ENCODE measurements at places on chromosomes 13 and 19. TPM values are rescaled to one million over a fixed set of nuclear protein-coding genes. Genes with fewer than 3 reads are reported as not detected.

Gene ERICH6B
- not detected for total RNA-seq

Gene TMEM238
- 10.5 TPM for total RNA-seq

Gene GRIN3B
- 3.2 TPM for total RNA-seq

Gene COMP
- 0.12 TPM for total RNA-seq

Gene POU2F2
- total RNA-seq = 0.43 TPM

Gene FGF21
- not detected for total RNA-seq

Gene KLC3
- 1.4 TPM for total RNA-seq

Gene CARS2
- 52.7 TPM for total RNA-seq

Gene ADM5
- total RNA-seq = 3.1 TPM

Gene KIR3DL2
- total RNA-seq = 0.06 TPM

Gene LHB
- not detected for total RNA-seq

Gene ZNF90
- not detected for total RNA-seq

Gene RGL3
- 1.3 TPM for total RNA-seq

Gene CHAMP1
- 24.5 TPM for total RNA-seq
